ENCODE measurements at places on chromosomes 3 and 15. TPM values are rescaled to one million over a fixed set of nuclear protein-coding genes. Genes with fewer than 3 reads are reported as not detected.

The SCAMP5 gene
- 2.0 TPM for total RNA-seq

The MEGF11 gene
- total RNA-seq: 0.35 TPM

The SLC28A1 gene
- total RNA-seq: 0.35 TPM

The NAALADL2 gene
- total RNA-seq: 17.4 TPM

The IQCH gene
- 1.6 TPM for total RNA-seq

DNA sequence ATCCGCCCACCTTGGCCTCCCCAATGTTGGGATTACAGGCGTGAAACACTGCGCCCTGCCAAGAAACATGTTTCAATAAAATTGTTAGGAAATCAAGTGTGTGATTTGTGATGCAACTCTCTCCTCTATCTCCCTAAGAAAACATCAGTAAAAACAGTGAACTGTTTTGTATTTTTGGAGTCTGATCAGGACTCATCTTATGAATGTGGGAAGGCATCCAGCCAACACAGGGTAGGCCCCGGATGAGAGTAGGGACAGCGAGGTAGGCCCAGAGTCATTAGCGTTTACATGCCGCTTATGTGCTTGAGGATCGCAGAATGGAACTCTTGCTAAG lies 884 bp upstream of the GLYCTK start:
- no peak for DNase-seq

GRCh38 chr3:128168836-128169235 lies 15.6 kb downstream of the EEFSEC start:
- DNase-seq: no peak

DNA sequence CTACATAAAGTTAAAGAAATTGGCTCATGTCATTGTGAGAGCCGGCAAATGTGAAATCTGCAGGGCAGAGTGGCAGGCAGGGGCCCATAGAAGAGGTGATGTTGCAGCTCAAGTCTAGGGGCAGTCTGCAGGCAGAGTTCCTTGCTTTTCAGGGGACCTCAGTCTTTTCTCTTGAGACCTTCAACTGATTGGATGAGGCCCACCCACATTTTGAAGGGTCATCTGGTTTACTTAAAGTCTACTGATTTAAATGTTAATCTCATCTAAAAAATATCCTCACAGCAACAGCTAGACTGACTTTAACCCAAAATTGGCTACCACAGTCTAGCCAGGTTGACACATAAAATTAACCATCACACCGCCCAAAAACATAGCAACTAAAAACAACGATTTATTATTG lies 77.6 kb upstream of the ALDH1L1 start:
- DNase-seq: no peak

- DNase-seq: peak; percentile 58
Measured at GRCh38 chr3:99651531-99651930, 13.1 kb downstream of the COL8A1 start.

DNA sequence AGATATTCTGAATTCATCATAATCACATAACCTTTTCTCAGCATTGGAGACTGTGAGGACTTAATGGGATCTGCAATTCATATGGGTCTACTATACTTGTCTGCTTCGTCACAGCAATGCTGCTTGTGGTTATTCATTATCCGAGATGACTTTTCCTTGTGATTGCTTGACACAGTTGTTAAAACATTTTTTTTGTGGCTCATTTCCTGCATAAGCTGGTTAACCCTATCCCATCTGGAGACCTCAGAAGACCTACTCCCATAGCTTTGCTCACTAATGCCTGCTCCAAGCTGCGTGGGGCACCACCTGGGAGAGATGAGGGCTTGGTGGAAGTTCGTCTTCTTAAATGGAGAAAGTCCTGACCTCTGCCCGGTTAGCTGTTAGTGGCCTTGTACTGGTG lies 360.8 kb downstream of the CHST2 start:
- peak; percentile 36 for DNase-seq

GRCh38 chr3:12444582-12445471 lies 39.5 kb upstream of the TSEN2 start:
- no peak for DNase-seq

DNA sequence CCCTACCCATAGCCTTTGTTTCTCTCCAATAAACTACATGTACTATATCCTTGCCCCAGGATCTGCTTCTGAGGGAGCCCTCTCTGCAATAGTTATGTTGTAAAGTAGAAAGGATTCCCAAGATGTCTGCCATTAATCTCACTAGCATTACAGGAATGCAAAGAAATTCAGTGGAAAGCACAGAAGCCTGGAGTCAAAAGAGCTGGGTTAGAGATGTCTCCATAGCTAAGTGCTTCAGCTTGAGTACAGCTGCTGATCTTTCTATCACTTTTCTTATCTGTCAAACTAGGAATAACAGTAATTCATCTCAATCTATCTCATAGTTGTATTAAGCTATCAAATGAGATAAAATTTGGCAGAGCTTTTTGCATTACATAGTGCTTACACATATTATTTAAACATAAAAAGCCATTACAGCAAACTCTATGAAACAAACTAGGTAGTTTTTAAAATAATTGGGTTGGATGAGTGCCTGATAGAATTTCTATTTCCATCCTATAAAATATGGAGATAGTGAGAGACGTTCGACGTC lies 799.5 kb upstream of the SEMA6D start:
- DNase-seq: no peak

- peak; percentile 21 for DNase-seq
Measured at GRCh38 chr3:70120357-70120966, 120.9 kb downstream of the SAMMSON start.

GRCh38 chr3:127224118-127224517 lies 31.2 kb downstream of the PRR23E start:
- peak; percentile 8 for DNase-seq

DNA sequence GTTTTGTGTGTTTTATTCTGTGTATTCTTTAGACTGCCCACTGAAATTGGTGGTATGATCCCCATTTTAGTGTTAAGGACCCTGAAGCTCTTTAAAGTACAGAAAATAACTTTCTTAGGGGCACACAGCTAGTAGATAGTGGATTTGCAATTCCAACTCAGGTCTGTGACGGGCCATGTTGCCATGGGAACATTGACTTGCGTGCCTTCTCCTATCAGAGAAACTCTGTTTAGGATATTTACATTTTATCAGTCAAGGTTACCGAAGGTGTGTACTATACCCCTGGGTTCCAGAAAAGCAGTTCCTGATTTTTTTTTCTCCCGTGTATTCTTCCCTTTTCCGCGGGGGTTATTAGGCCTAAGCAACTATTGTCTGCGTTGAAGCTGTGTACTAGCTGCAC lies 19.4 kb downstream of the MYZAP start:
- no peak for DNase-seq

DNA sequence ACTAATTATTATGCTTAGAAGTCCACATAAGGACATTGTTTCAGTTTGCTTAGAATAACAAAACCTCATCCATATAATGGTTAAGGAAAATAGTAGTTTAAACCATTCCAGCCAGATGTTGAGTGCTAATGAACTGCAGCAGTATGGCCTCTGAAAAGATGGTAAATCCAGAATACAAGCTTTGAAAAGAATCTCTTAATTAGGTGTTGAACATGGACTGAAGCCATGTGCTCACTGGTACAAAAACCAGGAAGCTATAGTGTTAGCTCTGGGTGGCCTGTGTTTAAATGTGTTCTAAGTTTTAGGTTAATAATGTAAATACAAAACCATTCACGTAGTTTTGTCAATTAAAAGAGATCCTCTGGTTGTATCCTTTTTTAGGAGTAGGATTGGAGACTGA lies 78.2 kb downstream of the GALK2 start:
- no peak for DNase-seq

DNA sequence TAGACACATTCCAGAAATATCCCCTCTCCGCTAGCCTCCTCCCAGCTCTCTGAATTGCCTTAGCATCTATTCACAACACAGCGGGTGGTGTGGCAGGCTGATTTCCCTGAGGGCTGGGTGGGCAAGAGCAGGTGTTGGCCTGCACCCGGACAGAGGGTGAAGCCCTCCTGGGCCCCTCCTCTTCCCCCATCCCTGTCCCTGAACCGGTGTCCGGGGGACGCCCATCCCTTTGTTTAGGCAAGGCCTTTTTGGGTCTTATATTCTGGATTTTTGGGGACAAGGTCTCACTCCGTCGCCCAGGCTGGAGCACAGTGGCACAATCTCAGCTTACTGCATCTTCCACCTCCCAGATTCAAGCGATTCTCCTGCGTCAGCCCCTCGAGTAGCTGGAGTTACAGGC lies 55.2 kb upstream of the KLHL25 start:
- no peak for DNase-seq

DNA sequence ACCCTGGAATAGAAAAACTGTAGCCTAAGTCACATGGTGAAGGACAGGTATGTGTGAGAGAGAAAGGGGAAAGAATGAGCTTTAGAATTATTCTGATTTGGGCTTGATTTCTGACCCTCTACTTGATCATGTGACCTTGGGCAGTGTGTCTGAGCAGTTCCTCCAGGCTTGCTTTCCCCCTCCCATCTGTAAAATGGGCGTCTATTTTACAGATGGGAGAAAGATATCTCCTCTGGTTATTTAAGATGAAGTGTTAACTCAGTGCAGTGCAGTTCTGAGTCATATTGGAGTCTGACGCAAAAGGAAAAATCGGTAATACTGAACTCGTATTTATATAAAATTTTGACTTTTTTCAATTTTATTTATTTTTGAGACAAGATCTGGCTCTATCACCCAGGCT lies 38.1 kb upstream of the LMOD3 start:
- no peak for DNase-seq

DNA sequence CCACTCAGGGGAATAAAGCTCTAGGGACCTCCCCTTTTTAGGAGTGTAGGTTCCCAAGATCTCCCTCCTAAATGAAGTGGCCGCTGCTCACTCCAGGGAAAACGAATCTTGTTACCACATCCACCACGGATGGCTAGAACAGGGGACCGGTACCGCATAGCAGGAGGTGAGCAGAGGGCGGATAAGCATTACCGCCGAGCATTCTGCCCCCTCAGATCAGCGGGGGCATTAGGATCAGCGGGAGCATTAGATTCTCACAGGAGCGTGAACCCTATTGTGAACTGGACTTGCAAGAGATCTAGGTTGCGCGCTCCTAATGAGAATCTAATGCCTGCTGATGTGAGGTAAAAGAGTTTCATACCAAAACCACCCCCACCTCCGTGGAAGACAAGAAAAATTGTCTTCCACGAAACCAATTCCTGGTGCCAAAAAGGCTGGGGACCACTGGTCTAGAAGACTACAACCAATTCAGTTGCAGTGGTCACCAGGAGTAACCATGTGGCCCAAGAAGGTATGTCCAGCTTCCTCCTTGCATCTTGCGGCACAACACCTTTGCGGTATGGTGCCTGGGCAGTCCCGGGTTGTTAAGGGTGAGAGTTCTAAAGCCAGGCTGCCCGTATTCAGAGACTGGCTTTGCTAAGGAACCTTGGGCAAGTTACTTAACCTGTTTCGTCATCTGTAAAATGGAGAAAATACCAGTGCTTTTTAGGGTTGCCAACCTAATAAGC lies 1.1 kb upstream of the SS18L2 start:
- DNase-seq: no peak

DNA sequence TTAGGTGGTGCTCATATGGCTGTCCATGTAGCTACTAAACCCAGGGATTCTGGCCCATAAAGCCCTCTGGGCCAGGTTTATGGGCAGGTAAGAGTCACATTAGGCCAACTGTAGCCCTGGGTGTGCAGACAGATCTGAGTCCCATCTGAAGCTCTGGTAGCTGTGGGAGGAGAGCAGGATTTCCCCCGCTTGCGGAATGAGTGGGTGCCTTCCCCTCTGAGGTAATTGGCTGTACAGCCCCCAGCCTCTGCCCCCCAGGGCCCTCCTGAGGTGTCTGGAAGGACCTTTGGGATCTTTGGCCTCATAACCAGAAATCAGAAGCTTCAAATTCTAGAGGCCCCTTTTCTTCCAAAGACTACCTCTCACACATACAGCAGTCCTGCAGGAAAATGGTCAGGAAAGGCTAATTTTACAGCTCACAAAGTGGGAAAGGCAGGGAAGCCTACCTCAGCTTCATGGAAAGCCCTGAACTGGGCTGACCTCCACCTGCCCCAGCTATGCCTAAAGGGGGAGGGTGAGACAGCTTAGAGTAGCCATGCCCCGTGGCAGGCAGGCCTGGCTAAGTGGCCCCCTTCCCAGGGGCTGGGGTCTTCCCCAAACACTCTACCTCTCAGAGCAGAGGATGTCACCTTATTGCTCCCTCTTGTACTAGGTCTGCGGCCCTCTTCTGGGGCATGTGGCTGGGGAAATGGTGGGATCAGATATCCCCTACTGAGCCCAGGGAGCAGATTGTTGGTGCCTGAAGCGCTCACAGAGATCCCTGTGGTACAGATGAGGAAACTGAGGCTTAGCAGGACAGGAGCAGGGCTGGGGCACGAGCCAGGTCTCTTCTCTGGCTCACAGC lies 16.8 kb downstream of the HEMK1 start:
- no peak for DNase-seq

GRCh38 chr15:87287156-87287555 lies 969.4 kb downstream of the NTRK3 start:
- DNase-seq: no peak

- DNase-seq: no peak
Measured at GRCh38 chr15:45114076-45114750, at the start of the genes DUOX2 and DUOXA2. TSS of gene DUOX2 (minus strand) at chr15:45114172. CDS start at chr15:45113411, 761 bp downstream. TSS of gene DUOXA2 (plus strand) at chr15:45114326. CDS start at chr15:45114606, 280 bp downstream.

GRCh38 chr3:129317014-129317771 lies 38.5 kb downstream of the HMCES start:
- peak; percentile 44 for DNase-seq

- DNase-seq: no peak
Measured at GRCh38 chr3:172606021-172606420, 82.8 kb upstream of the TNFSF10 start.

DNA sequence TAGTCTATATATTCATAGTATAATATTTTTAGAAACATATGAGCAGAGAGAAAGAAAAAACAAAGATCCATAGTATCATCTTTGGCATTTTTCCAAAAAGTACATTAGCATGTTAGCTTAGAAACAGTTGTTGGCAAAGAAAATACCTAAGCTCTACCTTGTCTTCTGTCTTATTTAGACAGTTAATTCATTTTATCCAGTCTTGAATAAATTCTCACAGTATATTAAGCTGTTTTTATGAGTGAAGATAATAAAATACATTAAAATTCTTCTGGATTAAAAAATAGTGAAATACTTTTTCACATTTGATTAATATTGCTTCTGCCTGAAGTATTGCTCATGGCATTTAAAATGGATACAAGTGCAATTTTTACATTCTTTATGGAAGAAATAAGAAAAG lies 145.2 kb downstream of the ZIC1 start:
- peak; percentile 5 for DNase-seq

DNA sequence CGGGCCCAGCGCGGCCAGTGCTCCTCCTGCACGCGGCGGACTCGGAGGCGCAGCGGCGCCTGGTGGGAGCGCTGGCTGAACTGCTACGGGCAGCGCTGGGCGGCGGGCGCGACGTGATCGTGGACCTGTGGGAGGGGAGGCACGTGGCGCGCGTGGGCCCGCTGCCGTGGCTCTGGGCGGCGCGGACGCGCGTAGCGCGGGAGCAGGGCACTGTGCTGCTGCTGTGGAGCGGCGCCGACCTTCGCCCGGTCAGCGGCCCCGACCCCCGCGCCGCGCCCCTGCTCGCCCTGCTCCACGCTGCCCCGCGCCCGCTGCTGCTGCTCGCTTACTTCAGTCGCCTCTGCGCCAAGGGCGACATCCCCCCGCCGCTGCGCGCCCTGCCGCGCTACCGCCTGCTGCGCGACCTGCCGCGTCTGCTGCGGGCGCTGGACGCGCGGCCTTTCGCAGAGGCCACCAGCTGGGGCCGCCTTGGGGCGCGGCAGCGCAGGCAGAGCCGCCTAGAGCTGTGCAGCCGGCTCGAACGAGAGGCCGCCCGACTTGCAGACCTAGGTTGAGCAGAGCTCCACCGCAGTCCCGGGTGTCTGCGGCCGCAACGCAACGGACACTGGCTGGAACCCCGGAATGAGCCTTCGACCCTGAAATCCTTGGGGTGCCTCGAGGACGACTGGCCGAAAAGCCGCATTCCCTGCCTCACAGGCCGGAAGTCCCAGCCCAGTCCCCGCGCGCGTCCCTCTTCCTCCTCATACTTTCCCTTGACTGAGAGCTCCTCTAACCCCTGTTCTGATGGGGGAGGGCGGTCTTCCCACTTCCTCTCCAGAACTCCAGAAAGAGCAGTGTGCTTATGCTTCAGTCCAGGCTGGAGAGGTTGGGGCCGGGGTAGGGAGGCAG lies 1.4 kb upstream of the IL17RC start:
- DNase-seq: peak; percentile 94
